Activated CD4-positive, alpha-beta T cell treated with anti-CD3 and anti-CD28 coated beads for 36 hours (primary cell): ENCODE measurements at places on chromosomes 5 and 9. TPM values are rescaled to one million over a fixed set of nuclear protein-coding genes. Genes with fewer than 3 reads are reported as not detected.

The FOXD4L4 gene
- 0.07 TPM for total RNA-seq

The SGCD gene
- not detected for total RNA-seq

The HRH2 gene
- 12.3 TPM for total RNA-seq

The ISL1 gene
- not detected for total RNA-seq

The CTXN3 gene
- not detected for total RNA-seq

The SELENOP gene
- total RNA-seq, result not detected

The CDH6 gene
- not detected for total RNA-seq

The FBXW2 gene
- total RNA-seq, result 53.0 TPM

The FGD3 gene
- total RNA-seq, result 66.7 TPM

The IL7R gene
- 236 TPM for total RNA-seq

The IER5L gene
- 2.8 TPM for total RNA-seq

The PCDHA9 gene
- total RNA-seq, result not detected
